ENCODE measurements at places on chromosomes 5 and 9.

DNA sequence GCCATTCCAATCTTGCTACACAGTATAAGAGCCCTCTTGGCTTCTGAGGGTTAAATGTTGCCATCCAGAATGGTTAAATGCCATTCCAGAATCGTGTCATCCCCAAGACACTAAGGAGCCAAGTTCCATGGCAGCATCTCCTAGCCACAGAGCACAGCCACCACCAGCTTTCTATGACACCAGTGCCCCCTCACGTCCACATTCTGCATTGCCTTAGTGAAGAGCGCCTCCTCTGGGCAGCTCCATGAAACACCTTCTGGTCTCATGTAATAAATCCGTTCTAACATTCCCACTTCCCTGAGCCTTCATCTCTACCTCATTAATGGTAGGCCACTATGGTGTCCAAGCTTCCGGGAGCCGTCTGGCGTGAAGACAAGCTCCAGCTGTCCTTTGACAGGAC is 12.4 kb downstream of the CBY3 start:
- DNase-seq = peak; percentile 53

GRCh38 chr9:123548741-123549545 is 192.9 kb downstream of the CRB2 start:
- DNase-seq = peak; percentile 22

DNA sequence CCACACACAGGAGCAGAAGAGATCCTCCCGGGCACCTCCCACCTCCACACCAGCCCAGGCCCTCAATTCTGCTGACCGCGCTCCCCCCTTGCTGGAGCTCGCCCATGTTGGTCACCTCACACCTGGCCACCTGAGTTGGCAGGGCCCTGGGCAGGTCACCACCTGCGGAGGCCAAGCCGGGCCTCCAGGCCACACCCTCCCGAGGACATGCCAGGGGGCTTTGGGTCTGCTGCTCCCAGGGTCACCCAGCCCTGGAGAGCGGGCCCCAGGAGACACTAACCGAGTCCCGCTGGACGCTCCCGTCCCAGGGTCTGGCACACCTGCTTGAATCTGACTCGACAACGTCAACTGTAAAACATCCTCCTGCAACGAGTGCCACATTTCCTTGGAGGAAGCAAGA is 2.1 kb downstream of the SOHLH1 start:
- DNase-seq = no peak

GRCh38 chr5:85813146-85813545 is 804.6 kb upstream of the COX7C start:
- no peak for DNase-seq

DNA sequence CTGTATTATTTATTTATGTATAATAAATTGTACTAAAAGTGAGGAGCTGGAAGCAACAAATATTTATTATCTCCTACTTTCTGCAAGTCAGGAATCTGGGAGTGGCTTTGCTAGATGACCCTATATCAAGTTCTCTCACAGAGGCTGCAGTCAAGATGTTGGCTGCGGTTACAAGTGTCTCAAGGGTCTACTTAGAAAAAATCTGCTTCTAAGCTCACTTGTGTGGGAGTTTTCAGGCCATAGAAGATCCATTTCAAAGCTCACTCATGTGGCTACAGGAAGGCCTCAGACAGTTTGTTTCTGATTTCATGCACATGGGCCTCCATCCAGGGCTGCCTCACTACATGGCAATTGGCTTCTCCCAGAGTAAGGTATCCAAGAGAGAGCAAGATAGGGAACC is 551.1 kb downstream of the CAAP1 start:
- DNase-seq = no peak

- peak; percentile 50 for DNase-seq
Measured at GRCh38 chr5:97142521-97143254, at the start of gene LIX1. Gene LIX1 (minus strand): TSS chr5:97142611. CDS start chr5:97142576, 35 bp downstream.

- no peak for DNase-seq
Measured at GRCh38 chr5:73922875-73923557, 297.0 kb downstream of the ARHGEF28 start.

- no peak for DNase-seq
Measured at GRCh38 chr9:12629067-12629466, 64.1 kb upstream of the TYRP1 start.

GRCh38 chr5:6755519-6755918 is 42.3 kb downstream of the TENT4A start:
- no peak for DNase-seq

DNA sequence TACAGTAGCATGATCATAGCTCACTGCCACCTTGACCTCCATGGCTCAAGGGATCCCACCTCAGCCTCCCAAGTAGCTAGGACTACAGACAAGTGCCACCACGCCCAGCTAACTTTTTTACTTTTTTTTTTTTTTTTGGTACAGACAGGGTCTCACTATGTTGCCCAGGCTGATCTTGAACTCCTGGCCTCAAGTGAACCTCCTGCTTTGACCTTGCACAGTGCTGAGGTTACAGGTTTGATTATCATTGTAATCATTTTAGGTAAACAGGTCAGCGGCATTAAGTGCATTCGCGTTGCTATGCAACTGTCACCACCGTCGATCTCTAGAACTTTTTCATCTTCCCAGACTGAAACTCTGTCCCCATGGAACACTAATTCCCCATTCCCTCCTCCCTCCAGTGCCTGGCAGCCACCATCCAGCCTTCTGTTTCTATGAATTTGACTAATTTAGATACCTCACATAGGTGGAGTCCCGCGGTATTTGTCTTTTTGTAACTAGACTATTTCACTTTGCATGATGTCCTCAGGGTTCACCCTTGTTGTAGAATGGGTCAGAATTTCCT is 5.8 kb upstream of the CARD19 start:
- DNase-seq = no peak

- peak; percentile 73 for DNase-seq
Measured at GRCh38 chr5:142316051-142316450, 8.8 kb downstream of the SPRY4 start.

DNA sequence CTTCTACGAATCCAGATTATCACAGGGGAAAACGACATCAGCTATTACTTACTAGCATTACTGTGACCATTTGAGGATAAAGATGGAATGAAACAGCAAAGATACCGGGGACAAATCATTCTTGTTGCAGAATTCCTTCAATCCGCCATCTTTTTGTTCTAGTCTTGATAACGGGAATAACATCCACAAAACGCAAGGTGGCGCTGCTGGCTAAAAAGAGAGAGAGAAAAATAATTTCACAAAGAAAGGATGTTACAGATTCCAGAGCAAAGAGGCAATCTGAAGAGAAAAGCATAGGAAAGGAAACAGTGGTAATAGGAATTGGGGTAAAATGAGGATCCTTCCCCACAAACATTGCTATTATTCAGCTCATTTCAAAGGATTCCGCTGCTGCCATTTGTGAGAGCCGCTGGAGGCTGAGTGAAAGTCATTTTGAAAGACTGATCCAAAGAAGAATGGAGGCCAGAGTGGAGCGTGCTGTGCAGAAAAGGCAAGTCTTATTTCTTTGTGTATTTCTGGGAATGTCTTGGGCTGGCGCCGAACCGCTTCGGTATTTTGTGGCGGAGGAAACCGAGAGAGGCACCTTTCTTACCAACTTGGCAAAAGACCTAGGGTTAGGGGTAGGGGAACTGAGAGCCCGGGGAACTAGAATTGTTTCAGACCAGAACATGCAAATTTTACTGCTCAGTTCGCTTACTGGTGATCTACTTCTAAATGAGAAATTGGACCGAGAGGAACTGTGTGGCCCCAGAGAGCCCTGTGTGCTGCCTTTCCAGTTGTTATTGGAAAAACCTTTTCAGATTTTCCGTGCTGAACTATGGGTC is at the start of gene PCDHB7:
Gene PCDHB7 (plus strand): TSS at position 264 of the 824 bp plus-strand sequence. CDS start 192 bp downstream, at position 456.
- DNase-seq = peak; percentile 24

- DNase-seq = peak; percentile 87
Measured at GRCh38 chr5:156094001-156094400, 233.0 kb upstream of the SGCD start.

DNA sequence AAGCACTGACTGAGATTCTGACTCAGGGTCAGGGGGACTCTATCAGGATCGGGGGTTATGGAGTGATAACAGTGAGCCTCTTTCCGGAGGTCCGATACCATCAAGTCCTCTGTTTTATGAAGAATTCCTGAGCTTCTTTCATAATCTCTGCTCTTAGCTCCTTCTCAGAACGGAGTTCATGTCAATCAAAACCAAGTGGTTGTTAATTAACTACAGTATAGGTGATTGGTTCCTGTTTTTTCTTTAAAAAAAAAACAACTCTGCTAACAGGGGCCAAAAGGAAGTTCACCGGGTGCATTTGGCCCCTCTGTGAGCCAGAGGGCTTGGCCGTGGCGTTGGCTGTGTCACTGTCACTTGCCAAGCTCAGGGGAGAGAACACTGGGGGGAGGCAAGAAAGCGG is 4.0 kb downstream of the GFI1B start:
- no peak for DNase-seq

- DNase-seq = peak; percentile 82
Measured at GRCh38 chr9:108290839-108291585, 564.8 kb downstream of the ACTL7B start.

- no peak for DNase-seq
Measured at GRCh38 chr9:86176468-86176867, 77.1 kb upstream of the GOLM1 start.

- DNase-seq = no peak
Measured at GRCh38 chr9:114347675-114348074, 18.0 kb downstream of the ORM2 start.

DNA sequence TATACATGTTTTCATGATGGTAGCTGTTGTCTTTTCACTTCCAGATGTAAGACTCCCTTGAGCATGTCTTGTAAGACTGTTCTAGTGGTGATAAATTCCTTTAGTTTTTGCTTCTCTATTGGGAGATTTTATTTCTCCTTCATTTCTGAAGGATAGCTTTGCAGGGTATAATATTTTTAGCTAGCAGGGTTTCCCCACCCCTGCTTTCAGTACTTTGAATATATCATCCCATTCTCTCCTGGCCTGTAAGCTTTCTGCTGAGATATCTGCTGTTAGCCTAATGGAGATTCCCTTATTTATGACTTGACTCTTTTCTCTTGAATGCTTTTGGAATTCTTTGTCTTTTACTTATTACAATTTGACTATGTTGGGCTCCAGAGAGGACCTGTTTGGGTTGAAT is 211.0 kb downstream of the GDNF start:
- DNase-seq = no peak

DNA sequence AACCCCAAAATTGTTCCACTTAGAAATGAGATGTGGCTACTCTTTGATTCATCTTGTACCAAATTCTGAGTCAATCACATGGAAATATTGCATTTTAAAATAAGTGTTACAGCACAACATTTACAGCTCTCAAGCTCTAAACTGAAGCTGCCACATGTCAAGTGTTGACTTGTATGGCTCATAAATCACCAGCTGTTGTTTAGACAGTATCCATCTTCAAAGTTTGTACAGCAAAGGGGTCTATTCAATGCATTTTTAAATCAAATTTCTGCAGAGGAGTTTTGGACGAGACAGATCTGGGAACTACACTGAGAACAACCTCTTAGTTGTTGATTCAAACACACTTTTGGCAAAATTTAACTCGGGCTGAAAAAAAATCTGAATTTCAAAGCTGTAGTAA is 31.4 kb downstream of the CHSY3 start:
- no peak for DNase-seq

DNA sequence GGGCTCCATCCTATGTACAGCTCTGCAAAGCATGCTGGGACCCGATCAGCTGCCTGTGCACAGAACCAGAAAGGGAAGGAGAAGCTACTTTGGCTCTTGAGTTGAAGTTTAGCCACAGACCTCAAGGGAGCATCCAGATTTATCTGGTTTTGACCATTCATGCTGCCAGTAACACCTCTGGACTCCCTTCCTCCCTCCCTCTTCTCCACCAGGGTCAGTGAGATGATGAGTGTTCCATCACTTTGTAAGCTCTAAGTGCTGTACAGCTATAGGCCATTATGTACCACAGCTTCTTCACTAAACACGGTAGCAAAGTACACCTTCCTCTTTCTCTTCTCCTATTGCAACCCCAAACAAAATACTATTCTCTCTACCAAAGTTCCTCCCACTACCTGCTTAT is 77.9 kb downstream of the GLIS3 start:
- DNase-seq = no peak

DNA sequence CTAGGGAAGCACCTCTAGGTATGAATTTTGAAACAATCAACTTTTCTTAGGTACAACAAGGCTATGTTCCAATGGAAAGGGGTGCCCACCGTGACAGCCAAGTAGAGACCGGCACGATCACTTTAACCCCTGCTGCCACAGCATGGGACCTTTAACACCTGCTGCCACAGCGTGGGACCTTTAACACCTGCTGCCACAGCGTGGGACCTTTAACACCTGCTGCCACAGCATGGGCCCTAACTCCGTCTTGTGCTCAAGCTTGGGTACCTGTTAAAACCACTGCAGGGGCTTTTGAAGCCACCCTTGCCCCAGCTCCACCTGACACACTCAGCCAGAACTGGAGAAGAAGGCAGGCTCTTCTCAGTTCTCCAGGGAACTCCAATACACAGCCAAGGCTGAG is 18.2 kb upstream of the MXD3 start:
- no peak for DNase-seq

- no peak for DNase-seq
Measured at GRCh38 chr9:4242239-4242638, 57.6 kb downstream of the GLIS3 start.

DNA sequence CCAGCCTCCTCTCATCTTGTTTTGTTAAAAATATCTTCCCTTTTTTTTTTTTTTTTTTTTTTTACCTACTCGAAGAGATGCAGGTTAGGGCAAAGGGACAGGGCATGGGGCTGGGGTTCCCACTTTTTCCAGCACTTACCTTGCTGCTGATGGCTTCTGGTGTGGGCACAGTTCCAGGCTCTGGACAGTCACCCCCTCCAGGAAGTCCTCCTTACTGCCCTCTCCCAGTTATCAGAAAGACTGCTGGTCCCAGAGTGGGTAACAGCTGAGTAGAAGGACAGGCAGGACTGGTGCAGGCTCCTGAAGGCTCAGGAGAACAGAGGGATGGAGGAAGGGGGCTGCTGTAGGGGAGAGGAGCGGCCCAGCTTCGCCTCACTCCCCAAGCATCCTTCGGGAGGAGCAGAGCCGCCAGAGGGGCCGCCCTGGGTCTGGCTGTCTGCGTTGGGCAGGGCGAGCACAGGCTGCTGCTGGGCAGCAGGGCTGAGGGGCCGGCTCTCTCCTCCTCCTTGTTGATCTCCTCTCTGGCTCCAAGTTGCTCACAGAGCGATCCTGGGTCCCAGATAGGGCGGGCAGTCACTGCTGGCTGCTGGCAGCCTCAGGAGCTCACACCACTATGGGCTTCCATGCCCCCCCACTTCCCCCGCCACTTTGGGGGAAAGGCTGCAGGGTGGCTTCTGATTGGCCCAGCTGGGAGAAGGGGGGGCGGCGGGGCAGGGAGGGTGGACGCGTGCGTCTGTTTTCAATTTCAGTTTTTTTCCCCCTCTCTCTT is at the start of gene PDGFRB:
Gene PDGFRB (minus strand): TSS at position 588 of the 769 bp plus-strand sequence. CDS start 18,798 bp downstream, outside the sequence.
- peak; percentile 97 for DNase-seq

- DNase-seq = no peak
Measured at GRCh38 chr9:35322075-35322885, 160.5 kb downstream of the UNC13B start.

- DNase-seq = no peak
Measured at GRCh38 chr5:94024620-94025019, 283.2 kb upstream of the POU5F2 start.

- DNase-seq = no peak
Measured at GRCh38 chr5:95910521-95910920, 51.1 kb downstream of the ELL2 start.

- no peak for DNase-seq
Measured at GRCh38 chr5:67659288-67659687, 462.7 kb upstream of the CD180 start.

Measured in fibroblast of skin of scalp (primary cell).